ENCODE measurements at places on chromosomes 1 and 21.

DNA sequence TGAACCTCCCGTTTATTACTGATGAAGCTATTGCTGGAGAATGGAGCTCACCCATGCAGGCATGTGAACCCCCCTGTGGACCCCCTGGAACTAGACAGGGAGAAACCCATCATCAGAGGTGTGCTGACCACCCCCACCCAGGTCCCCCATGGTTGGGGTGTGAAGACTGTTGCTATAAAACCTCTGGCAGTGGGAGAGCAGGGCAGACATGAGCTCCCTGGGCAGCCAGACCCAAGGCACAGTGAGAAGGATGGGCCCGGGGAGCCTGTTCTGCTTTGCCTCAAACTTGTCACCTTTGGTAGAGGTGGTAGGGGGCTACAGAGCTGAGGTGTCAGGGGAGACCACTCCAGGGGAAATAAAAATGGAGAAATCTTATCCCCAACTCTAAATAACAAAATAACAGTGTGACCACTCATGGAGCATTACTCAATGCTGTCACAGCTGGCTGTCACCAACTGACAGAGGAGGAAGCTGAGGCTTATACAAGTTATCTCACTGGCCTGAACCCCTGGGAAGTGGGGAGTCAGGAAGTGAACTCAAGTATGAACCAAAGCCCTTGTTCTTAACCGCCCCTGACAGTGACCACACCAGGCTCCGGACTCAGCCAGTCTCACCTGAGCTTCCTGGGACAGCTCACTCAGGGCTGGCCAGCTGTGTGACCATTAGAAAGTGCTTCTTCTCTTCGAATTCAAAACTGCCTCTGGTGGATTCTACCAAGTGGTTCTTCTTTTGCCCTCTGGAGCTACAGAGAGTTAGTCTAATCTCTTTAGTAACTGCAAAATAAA is 698.8 kb downstream of the MATN1 start:
- DNase-seq: no peak

DNA sequence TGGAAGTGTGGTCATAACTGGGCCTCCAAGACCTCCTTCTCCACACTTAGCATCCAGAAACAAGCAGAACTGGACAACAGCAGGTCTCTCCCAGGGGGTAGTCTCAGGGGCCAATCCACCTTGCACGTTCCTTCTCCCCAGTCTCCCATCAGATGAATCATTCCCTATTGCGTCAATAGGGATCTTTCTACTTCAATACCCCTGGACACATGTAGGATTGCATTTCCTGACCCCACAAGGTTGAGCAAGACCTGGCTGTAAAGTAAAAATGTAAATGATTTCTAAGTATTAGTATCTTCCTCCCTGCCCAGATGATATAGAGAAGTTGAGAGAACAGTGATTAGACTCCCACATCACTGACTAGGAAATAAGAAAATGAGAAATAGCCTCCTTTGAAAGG is 224.5 kb upstream of the CSF3R start:
- DNase-seq: no peak

- DNase-seq: no peak
Observed at GRCh38 chr21:44558695-44559094, at the start of gene KRTAP10-3. KRTAP10-3 (minus strand) TSS chr21:44558795; CDS start chr21:44558715, 80 bp downstream.

GRCh38 chr1:34511802-34512201 is 243.0 kb upstream of the GJB5 start:
- no peak for DNase-seq

All from HFF-Myc (cell line).